ENCODE measurements at places on chromosomes 5 and 9. TPM values are rescaled to one million over a fixed set of nuclear protein-coding genes. Genes with fewer than 3 reads are reported as not detected.

PCDHA10 gene
- 1.2 TPM for total RNA-seq

PRPF4 gene
- 22.2 TPM for total RNA-seq

KIAA0825 gene
- 12.3 TPM for total RNA-seq

HRH2 gene
- 3.2 TPM for total RNA-seq

GDF9 gene
- 1.4 TPM for total RNA-seq

CENPP gene
- 6.6 TPM for total RNA-seq

HK3 gene
- 11.3 TPM for total RNA-seq

C9orf153 gene
- total RNA-seq: 0.70 TPM

INSL4 gene
- not detected for total RNA-seq

FRMD3 gene
- total RNA-seq: 16.6 TPM

KIAA1958 gene
- total RNA-seq: 22.1 TPM

SPINK6 gene
- total RNA-seq: not detected

GADD45G gene
- 8.6 TPM for total RNA-seq

FOXD4L3 gene
- not detected for total RNA-seq

TXNDC8 gene
- not detected for total RNA-seq

PCDHAC1 gene
- 1.2 TPM for total RNA-seq

FAM169A gene
- 24.1 TPM for total RNA-seq

PCDHB7 gene
- total RNA-seq: 4.4 TPM

CER1 gene
- total RNA-seq: 1.1 TPM

CCNI2 gene
- total RNA-seq: 4.5 TPM

PDE6A gene
- total RNA-seq: 0.06 TPM

TTC23L gene
- 1.6 TPM for total RNA-seq

LHX3 gene
- total RNA-seq: not detected

IRX1 gene
- 50.3 TPM for total RNA-seq

HMCN2 gene
- 5.9 TPM for total RNA-seq

BRD9 gene
- 39.8 TPM for total RNA-seq

STK10 gene
- 30.2 TPM for total RNA-seq

NUTM2G gene
- total RNA-seq: not detected

IFNA21 gene
- not detected for total RNA-seq

All from metanephros (tissue), 2 donors.